ENCODE measurements at places on chromosomes 2 and 18.
A peak's percentile ranks its signal among the peaks of the same experiment; 100 is the strongest.

- H3K36me3 ChIP-seq = no peaks in the 10 kb centered on the region
- no peaks in the 10 kb centered on the region for H3K27me3 ChIP-seq
- no peak overlapping the region for H3K4me3 ChIP-seq
Observed at GRCh38 chr18:46343931-46344372, 239.8 kb downstream of the HAUS1 start.

- H3K36me3 ChIP-seq = no peaks in the 10 kb centered on the region
- no peak for DNase-seq
- no peak overlapping the region for H3K4me3 ChIP-seq
- no peaks in the 10 kb centered on the region for H3K4me1 ChIP-seq
Observed at GRCh38 chr18:79587226-79587741, 92.3 kb upstream of the CTDP1 start.

DNA sequence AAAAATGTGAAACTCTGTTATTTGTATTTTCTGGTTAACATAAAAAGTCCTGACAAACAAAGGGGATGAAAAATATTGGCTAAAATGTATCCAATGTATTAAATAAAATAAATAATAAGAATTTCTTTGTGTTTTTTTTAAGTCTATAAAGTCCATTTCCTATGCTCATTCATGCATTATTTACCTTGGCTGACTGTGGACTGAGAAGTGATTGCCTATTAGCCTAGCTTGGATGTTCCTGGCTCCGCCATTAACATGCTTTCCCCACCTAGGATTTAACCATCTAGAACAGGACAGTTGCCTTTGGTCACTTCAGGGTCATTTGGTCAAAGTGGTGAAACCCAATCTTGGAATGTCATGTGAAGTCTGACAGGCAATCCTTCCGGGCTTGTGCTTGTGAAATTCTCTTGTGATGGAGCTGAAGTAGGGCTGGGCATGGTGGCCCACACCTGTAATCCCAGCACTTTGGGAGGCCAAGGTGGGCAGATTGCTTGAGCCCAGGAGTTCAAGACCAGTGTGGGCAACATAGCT, 60.4 kb upstream of the TANC1 start:
- H3K27ac ChIP-seq = no peak overlapping the region
- no peak for DNase-seq
- no peaks in the 10 kb centered on the region for H3K27me3 ChIP-seq
- no peaks in the 10 kb centered on the region for H3K4me1 ChIP-seq
- no peaks in the 10 kb centered on the region for H3K36me3 ChIP-seq
- no peak overlapping the region for H3K4me3 ChIP-seq

- H3K4me1 ChIP-seq = no peaks in the 10 kb centered on the region
- no peak overlapping the region for H3K4me3 ChIP-seq
- no peaks in the 10 kb centered on the region for H3K27me3 ChIP-seq
- no peak for DNase-seq
Observed at GRCh38 chr2:46518861-46519260, 39.5 kb downstream of the TMEM247 start.

DNA sequence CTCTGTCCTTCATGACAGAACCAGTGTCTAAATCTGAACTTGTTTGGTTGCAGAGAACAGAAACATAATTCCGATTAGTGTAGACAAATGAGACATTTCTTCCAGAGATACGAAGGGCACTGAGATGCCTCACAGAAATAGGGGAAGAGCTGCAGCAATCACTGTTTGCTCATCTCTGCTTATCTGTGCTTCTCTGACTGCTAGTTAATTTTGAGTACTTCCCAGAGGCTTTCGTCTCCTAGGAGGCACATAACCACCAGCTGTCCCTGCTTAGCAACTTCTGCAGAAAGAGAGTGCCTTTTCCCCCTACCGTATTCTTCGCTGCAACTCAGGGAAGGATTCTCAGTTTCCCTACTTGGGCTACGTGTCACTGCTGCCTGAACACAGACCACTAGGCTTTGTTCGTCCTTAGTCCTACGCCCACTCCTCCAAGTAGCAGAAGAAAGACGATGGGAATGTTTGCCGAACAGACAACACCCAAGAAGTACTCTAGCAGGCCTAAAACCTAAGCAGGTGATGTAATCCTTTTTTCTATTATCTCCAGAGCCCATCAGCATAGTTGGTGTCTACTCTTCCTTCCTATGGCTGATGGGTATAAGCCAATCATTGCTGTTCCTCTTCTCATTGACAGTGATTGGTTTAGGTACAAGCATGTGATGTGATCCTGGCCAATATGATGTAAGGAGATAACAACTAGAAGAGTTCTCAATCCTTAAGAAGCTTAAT, 63.6 kb downstream of the TNP1 start:
- H3K4me3 ChIP-seq = no peak overlapping the region
- H3K27me3 ChIP-seq = no peaks in the 10 kb centered on the region
- no peak for DNase-seq
- H3K4me1 ChIP-seq = no peaks in the 10 kb centered on the region
- no peaks in the 10 kb centered on the region for H3K36me3 ChIP-seq

- no peak for DNase-seq
- H3K36me3 ChIP-seq = no peaks in the 10 kb centered on the region
- H3K27me3 ChIP-seq = no peaks in the 10 kb centered on the region
- no peaks in the 10 kb centered on the region for H3K4me1 ChIP-seq
- H3K27ac ChIP-seq = no peak overlapping the region
- no peak overlapping the region for H3K4me3 ChIP-seq
Observed at GRCh38 chr18:41353777-41354528, 601.1 kb upstream of the PIK3C3 start.

- H3K4me1 ChIP-seq = peaks cover 11% of the 10 kb centered on the region
- H3K4me3 ChIP-seq = no peak overlapping the region
- H3K27me3 ChIP-seq = no peaks in the 10 kb centered on the region
- no peak overlapping the region for H3K27ac ChIP-seq
Observed at GRCh38 chr2:101004620-101005325, 2.7 kb downstream of the RPL31 start.

- peak overlapping the region; percentile 82 for H3K27ac ChIP-seq
- peak overlapping the region; percentile 99 for H3K4me3 ChIP-seq
- no peak for DNase-seq
Observed at GRCh38 chr2:62197011-62197924, 1.4 kb downstream of the B3GNT2 start.

DNA sequence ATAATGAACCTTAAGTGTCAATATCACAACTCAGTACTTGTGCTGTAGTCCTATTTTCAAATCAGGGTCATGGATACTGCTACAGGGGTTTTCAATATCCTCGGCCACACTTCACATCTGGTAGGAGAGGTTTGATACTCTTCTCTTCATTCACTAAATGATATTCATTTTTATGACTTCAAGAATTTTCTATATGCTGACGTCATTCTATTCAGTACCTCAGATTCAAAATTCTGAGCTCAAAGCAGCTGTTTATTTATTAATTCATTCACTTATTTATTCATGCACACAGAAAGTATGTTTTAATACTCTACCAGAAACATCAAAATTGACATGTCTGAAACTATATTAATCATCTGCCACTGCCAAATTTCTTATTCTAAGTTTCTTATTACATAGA, 866.9 kb upstream of the LRRTM1 start:
- H3K27me3 ChIP-seq = no peaks in the 10 kb centered on the region
- no peaks in the 10 kb centered on the region for H3K36me3 ChIP-seq
- no peak overlapping the region for H3K4me3 ChIP-seq
- DNase-seq = no peak
- H3K27ac ChIP-seq = no peak overlapping the region

DNA sequence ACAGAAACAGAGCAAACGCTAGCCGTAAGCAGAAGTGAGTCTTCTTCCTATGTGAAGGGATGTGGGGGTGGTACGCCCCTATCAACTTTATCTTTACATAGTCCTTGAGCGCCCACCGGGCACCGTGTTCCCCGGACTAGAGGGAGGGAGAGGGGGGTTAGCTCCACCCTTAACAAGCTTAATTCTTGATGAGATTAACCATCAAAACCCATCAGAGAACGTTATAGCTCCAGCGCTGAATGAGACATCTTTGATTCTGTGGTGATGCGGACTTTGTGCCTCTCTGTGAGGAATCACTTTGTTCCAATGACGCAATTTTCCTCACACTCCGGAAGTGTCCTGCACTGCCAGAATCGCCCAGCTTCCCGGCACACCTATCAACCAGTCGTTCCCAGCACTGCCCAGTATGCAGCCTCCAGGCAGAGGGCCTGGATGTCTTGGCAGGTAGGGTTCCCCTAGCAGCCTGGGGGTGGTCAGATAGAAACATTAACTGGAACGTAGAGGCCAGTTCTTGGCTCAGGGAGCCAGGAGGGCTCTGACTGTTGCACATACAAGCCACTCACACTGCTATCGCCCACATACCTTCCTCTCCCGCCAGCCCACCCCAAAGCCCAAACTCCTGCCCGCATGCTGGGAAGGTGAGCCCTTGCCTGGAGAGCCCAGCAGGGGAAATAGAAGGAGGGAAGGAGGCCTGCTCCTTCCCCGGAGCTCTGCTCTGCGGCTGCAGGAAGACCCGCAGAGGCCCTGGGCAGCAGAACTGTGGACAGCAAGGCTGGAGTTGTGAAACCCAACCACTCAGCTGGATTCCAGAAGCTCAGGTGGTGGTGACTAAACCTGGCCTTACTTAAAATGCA, 1.9 kb upstream of the ODC1 start:
- no peak overlapping the region for H3K27ac ChIP-seq
- no peak overlapping the region for H3K4me3 ChIP-seq
- peaks cover 23% of the 10 kb centered on the region for H3K4me1 ChIP-seq

- H3K36me3 ChIP-seq = no peaks in the 10 kb centered on the region
- no peak overlapping the region for H3K4me3 ChIP-seq
- H3K4me1 ChIP-seq = peaks cover 24% of the 10 kb centered on the region
- H3K27ac ChIP-seq = peak overlapping the region; percentile 42
- DNase-seq = no peak
Observed at GRCh38 chr2:181463588-181463987, 6.4 kb downstream of the ITGA4 start.

GRCh38 chr18:11689669-11690565, 853 bp downstream of the GNAL start:
- no peaks in the 10 kb centered on the region for H3K36me3 ChIP-seq
- H3K4me3 ChIP-seq = peak overlapping the region; percentile 53
- H3K27me3 ChIP-seq = peaks cover 11% of the 10 kb centered on the region
- peaks cover 4% of the 10 kb centered on the region for H3K4me1 ChIP-seq
- no peak overlapping the region for H3K27ac ChIP-seq

GRCh38 chr2:64210816-64211215, 66.6 kb upstream of the PELI1 start:
- H3K4me1 ChIP-seq = peaks cover 21% of the 10 kb centered on the region
- no peak overlapping the region for H3K27ac ChIP-seq
- no peak overlapping the region for H3K4me3 ChIP-seq
- H3K36me3 ChIP-seq = no peaks in the 10 kb centered on the region

DNA sequence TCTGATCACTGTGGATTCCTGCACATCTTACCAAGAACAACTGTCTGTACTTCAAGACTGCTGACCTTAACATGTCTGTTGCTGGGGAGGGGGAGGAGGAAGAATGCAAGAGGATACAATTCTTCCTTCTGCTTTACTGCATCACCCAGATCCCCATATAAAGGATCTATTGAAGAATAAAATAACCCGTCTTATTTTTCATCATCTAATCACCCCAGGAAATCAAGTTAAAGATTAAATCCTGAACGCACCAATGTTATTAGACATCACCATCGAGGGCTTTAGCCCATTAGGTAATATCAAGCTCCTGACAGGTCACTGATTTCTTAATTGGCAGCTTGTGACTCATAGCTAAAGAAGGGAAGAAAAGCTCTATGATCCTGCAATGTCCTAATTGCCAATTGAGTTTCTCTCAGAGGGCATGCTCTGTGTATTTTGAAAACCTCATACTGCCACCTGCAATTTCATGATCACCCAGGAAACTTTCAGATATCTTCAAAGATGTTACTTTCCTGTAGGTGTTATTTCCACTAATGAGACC, 75.4 kb upstream of the KCNE4 start:
- H3K4me3 ChIP-seq = no peak overlapping the region
- H3K27ac ChIP-seq = no peak overlapping the region
- H3K36me3 ChIP-seq = no peaks in the 10 kb centered on the region
- H3K4me1 ChIP-seq = no peaks in the 10 kb centered on the region
- H3K27me3 ChIP-seq = no peaks in the 10 kb centered on the region

DNA sequence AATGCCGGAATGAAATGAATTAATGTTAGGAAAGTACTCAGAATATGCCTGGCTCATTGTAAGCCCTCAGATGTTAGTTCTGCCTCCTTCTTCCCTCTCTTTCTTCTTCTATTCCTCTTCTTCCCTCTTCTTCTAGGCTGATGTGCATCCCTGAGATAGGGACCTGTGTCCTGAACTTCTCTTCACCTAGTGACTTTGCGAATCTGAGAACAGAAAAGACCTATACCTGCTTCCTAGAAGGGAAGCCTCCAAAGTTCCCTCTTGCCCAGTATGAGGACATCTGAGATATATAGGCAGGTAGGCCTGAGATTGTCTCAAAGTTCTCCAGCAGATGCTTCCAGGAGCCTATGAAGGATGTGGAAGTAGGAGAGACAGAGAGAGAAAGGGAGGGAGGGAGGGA, 8.1 kb upstream of the CYP27A1 start:
- no peaks in the 10 kb centered on the region for H3K36me3 ChIP-seq

DNA sequence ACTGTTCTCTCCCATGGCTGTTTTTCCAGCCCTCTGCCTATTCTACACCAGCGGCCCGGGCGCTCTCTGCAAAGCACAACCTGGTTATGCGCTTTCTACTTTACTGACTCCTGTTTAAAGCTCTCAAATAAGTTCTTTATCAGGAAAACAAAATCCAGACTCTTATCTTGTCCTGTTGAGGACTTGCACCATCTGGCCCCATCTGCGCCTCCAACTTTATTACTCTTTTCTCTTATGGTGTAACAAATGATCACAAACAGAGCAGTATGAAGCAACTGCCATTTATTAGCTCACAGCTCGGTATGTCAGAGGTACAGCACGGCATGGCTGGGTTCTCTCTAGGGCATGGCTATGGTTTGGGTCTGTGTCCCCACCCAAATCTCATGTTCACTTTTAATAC, 236.5 kb upstream of the NT5C1B start:
- no peaks in the 10 kb centered on the region for H3K4me1 ChIP-seq
- H3K4me3 ChIP-seq = no peak overlapping the region
- DNase-seq = no peak
- H3K27ac ChIP-seq = no peak overlapping the region
- no peaks in the 10 kb centered on the region for H3K36me3 ChIP-seq

Data from effector memory CD4-positive, alpha-beta T cell (primary cell).